Stimulated activated CD4-positive, alpha-beta T cell treated with anti-CD3 and anti-CD28 coated beads, Interleukin-15, amount 100 ng/mL, for 1 hour (primary cell): ENCODE measurements at places on chromosomes 5 and 9.

- DNase-seq: no peak
These were observed 23.6 kb downstream of the ARPC5L start for GRCh38 chr9:124885551-124885950.

- no peak for DNase-seq
These were observed 58.8 kb downstream of the GNG10 start for GRCh38 chr9:111720174-111720573.

- DNase-seq: no peak
These were observed 27.4 kb downstream of the UHRF2 start for GRCh38 chr9:6440405-6440804.

GRCh38 chr9:4228606-4229005 lies 71.3 kb downstream of the GLIS3 start:
- no peak for DNase-seq

GRCh38 chr5:106862450-106863193 lies 808.1 kb downstream of the EFNA5 start:
- no peak for DNase-seq

- DNase-seq: no peak
These were observed 802 bp downstream of the ITGA2 start for GRCh38 chr5:52989781-52990527.

DNA sequence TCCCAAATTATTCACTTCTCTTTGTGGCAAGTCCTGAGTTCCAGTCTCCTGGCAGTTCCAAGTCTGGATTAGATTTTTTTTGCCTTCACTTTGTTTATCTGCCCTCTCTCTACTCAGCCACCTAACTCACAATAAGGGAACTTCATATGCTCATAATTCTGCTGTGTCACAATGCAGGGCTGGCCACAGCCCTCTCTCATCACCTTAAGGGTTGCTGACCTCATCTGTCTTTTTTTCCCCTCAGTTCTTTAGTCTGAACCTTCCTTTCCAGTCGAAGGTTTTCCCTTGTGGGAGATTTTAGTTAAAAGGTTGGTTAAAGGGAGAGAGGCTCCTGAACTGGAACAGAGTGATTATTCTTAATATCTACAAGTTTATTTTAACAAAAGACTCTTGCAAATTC lies 4.1 kb downstream of the BAG1 start:
- no peak for DNase-seq

DNA sequence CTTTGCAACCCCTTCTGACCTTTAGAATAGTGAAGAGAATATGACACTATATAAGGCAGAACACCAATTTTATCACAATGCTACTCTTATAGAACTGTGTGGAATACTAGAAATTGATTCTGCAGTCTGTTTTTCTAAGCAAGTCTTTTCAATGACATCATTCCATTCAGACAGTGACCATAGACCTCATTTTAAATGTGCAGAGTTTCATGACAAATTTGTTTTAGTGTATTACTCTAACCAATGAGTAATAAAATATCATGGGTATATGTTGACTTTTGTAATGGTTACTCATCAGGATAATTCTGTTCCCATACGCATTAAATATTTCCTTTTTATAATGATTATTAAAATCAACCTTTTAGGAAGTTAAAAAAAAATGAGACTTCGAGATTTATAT lies 219.9 kb downstream of the COX7C start:
- DNase-seq: no peak

- no peak for DNase-seq
These were observed 8.8 kb downstream of the LHFPL2 start for GRCh38 chr5:78639791-78640190.

DNA sequence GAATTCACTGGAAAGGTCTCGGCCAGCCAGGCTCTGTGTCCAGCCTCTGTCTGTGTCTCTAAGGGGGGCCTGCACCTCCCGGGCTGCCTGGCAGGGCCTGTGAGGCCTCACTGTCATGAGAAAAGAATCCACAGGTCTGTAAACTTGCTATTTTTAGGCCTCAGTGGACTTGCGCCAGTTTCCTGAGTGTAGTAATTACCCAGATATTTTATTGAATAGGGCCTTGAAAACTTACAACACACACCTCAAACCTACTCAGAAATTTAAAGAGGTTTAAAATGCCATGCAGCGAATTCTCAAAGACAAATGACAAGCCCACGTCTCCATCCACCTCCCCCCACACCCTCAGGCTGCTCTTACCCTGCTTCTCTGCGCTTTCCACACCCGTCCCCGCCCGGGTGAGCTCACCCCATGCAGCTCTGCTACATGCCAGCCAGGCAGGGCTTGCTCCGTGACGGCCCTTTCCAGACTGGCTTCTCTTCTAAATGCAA lies 8.8 kb upstream of the TENT4A start:
- no peak for DNase-seq

- no peak for DNase-seq
These were observed 92.9 kb downstream of the ANKRD18A start for GRCh38 chr9:38527503-38527902.

DNA sequence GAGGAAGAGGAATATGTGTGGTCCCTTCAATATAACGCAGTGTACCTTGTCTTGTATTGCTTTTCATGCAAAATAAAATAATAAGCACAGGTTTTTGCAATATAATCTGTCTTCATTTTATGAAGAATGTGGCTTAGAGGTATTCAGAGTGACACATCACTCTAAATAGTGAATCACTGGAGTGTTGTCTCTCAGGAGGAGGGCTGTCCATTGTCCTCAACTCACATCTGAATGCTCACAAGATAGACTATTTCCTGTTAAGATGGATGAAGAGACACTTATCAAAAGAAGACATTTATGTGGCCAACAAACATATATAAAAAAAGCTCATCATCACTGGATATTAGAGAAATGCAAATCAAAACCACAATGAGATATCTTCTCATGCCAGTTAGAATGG lies 1147.5 kb upstream of the C9orf72 start:
- DNase-seq: no peak

DNA sequence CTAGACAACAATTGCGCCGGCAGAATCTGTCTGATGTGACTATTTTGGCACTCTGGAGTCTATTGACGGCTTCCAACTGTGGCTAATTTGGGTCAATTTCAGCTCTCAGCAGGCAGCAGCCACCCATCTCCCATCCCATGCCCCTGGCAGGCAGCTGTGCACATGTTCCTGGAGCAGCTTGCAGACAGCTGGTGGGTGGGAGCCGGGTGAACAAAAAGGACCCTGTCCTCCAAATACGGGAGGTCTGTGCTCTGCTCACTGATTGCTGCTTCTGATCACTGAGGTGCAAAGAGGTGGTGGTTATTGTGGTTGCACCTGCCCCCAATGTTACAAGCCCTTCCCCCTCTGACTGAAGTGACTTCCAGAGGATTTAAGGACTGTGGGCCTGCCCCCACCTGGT lies 45.0 kb upstream of the N4BP3 start:
- DNase-seq: no peak

DNA sequence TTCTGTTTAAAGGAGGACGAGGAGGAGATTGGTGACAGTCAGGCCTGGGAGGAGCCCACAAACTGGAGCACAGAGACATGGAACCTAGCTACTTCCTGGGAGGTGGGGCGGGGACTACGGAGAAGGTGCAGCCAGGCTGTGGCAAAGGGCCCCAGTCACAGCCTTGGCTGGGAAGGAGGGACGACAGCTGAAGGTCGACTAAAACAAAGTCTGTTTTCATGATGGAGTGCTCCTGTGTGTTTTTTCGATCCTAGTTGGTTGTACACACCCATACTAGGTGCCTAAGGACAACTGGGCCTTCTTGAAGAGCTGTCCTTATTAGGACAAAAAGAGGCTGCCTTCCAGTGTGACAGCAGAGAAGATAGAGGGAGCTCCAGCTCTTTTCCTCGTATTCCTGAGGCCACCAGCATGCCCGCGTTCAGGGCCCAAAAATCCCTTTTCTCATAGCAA lies 2.9 kb downstream of the CCDC107 start:
- no peak for DNase-seq
